ENCODE measurements at places on chromosomes 16 and 17.

DNA sequence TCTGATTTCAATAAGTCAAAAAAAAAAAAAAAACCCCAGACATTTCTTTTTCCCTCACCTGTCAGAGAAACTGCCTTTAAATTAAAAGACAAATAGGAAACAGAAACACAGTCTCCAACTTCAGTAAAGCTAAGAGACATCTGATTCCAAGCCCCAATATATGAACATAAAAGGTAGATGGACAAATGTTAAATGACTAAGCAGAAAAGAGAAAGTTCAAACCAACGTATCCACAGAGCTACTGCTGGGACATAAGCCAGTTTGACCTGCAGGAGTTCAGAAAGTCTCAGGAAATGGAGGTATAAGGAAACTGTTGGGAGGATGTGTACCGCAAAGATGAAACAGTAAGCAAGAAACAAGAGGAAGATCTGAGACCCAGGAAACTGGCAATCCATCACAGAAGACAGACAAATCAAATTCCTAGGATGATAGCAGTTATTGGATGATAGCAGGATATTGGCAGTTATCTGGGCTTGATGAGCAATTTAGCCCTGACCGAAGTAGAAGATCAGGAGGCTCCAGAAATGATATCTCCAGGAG is 135.0 kb downstream of the BRIP1 start:
- no peak for DNase-seq

GRCh38 chr17:43829738-43830137 is 3.2 kb downstream of the MPP3 start:
- DNase-seq = no peak

DNA sequence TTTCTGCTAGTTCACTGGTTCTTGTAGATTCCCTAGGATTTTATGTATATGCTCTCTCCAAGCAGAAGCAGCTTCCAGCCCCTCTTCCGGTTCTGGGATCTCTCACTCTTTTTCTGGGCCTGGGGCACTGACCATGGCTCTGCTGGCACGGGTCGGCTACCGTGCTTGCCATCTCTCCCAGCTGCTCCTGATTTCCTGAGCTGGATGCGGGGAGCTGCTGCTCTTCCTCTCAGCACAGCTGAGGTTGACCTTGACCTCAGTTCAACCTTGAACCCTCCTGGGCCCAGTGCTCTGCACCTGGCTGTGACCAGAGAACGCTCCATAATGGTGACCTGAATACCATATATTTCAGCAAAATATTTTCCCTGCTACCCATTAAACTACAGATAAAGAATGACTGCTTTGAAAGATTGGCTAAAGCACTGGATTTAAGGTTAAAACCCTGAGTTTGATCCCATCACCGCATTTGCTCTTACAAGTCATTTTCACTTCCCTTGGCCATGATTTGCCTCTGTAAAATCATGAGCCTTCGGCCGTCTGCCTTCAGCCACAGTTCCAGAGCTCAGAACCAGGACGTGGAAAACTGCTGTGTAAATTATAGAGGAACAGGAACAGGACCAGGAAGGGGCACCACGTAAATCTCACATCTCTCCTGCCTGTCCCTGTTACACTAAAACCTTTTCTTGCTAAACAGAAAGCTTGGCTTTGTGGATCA is 130.8 kb upstream of the CHMP6 start:
- no peak for DNase-seq

DNA sequence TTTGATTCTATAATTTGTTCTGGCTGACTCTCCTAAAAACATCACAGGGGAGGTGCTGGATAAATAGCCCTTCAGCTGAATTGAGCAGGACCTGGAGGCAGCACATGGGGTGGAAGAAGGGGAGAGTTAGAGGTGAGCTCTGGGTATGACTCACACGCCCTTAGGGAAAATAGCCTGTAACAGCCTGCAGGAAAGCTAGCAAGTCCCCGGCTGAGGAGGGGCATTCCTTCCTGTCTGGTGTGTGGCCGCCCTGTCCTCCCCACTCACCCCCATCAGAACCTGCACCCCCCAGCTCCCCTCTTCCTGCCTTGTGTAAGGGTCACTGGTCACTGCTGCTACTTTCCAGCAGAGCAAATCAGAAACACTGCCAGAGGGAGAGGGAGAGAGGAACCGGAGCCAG is 187.4 kb downstream of the C16orf95 start:
- no peak for DNase-seq

DNA sequence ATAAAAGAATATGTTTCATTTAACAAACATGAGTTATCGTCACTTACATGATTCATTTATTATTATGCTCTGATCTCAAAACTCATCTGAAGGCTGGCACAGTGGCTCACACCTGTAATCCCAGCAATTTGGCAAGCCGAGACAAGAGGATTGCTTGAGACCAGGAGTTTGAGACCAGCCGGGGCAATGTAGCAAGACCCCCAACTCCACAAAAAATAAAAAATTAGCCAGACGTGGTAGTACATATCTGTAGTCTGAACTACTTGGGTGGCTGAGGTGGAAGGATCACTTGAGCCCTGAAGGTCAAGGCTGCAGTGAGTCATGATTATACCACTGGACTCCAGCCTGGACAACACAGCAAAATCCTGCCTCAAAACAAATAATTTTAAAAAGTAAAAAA is 16.0 kb downstream of the APPBP2 start:
- no peak for DNase-seq

GRCh38 chr16:7849841-7850240 is 517.2 kb downstream of the RBFOX1 start:
- DNase-seq = no peak

GRCh38 chr17:51533219-51533618 is 272.9 kb downstream of the UTP18 start:
- DNase-seq = no peak
